ENCODE measurements at places on chromosomes 6 and 20.

- no peak for DNase-seq
Observed at GRCh38 chr6:111456208-111456607, 26.8 kb downstream of the REV3L start.

DNA sequence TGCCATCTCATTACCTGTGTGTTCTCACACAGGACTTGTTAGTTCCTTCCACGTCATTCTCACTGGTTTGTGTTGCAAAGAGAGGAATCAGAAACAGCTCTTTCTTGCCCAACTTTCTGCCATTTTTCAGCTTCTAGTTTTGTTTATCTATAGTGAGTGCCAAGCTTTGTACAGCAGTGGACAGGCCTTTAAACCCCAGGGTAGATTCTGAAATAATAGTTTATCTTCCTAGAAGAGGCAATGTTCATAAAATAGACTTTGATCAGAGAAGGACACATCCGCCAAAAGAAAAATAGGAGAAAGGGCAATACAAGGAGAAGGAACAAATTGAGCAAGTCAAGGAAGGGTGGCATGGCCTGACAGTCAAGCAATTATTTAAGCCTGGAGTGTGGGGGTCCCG, 17.7 kb upstream of the TMEM30A start:
- no peak for DNase-seq

- DNase-seq = no peak
Observed at GRCh38 chr6:98653179-98653578, 181.2 kb upstream of the POU3F2 start.

DNA sequence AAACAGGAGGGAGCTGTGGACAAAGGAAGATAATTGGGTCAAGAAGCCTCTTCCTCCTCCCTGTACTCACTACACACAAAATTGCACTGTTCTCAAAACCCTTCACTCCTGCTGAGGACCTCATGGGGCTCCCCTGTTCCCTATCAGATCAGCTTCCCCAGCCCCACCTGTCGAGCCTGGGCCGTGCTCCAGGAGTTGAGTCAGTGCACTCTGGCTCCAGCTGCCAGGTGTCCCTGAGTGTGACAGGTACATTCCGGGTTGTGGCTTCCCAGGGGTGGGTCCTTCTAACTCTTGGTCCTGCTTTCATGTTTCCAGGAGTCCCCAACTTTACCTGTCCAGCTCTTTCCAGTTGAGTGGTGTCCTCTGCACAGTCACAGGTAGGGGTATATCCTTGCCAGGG, 8.4 kb downstream of the RAB5IF start:
- no peak for DNase-seq

- no peak for DNase-seq
Observed at GRCh38 chr6:121042766-121043165, 291.5 kb downstream of the TBC1D32 start.

GRCh38 chr6:70062010-70062409, 195.7 kb downstream of the COL19A1 start:
- DNase-seq = no peak

- DNase-seq = no peak
Observed at GRCh38 chr6:144500892-144501291, 215.8 kb downstream of the UTRN start.

GRCh38 chr6:144744720-144745119, 459.6 kb downstream of the UTRN start:
- no peak for DNase-seq

GRCh38 chr6:118017301-118017848, 110.3 kb downstream of the SLC35F1 start:
- no peak for DNase-seq

- peak; percentile 55 for DNase-seq
Observed at GRCh38 chr6:75602246-75603105, 796 bp downstream of the SENP6 start.

DNA sequence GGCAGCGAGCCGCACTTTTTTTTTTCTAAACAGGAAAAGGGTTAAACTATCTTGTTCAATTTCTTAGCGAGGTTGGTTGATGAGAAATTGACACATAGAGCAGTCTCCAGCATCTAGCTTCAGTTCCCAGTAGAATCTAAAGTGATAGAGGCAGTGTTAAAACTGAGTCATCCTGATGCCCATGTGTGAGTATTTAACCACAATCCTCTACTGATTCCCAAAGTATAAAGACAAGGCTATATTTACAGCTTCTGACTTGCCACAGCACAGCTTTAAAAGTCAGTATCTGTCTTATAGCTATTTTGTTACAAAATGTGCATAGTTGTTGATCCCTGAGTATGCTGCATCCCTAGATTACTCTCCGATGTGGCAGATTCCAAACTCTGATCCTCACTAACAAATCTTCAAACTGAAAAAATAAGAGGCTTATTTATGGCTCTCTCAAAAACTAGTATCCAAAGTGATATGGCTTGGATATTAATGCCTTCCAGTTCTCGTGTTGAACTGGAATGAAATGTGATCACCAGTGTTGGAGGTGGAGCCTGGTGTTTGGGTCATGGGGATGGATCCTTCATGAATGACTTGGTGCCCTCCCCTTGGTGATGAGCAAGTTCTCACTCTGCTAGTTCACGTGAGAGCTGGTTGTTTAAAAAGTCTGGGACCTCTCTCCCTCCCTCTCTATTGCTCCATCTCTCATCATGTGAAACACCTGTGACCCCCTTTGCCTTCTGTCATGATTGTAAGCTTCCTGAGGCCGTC, 13.1 kb upstream of the POPDC3 start:
- DNase-seq = no peak

- no peak for DNase-seq
Observed at GRCh38 chr6:13485923-13486562, 1.4 kb downstream of the GFOD1 start.

DNA sequence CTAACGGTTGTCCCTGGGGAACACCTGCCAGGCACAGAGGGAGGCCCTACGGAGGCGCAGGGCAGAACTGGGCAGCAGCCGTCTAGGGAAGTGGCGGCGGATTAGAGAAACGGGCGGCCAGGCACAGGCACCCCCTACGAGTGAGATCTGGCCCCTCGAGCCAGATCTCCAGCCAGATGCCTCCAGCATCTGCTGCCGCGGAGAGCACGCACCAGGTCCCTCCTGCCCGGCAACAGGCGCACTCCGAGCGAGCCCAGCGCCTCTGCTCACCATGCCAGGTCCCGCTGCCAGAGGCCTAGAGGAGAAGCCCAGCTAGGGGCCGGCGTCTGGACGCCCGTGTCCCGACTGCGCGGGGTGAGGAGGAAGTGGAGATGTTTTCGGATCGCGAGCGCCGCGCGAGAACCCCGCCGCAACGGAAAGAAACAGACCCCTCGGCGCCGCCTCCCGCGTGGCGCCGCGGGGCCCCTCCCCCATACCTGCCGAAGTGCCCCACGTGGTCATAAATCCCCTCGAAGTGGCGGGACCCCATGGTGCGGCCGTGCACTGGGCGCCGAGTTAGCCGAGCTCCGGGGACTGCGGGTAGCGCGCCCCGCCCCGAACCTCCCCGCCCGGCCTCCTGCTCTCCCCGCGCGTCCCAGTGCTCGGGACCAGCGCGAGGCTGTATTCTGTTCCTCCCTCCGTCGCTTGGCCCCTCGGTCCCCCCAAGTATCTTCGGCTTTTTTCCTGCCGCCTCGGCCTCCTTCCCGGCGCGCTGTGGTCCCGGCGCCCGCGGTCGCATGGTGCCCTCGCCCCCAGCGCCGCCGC, at the start of gene SLC22A16:
Gene SLC22A16, minus strand, starts transcription at position 568 of the 804 bp plus-strand sequence. Its CDS starts 39 bp downstream, at position 529.
- no peak for DNase-seq

GRCh38 chr6:45922728-45923351, 92.8 kb downstream of the CLIC5 start:
- no peak for DNase-seq

- DNase-seq = no peak
Observed at GRCh38 chr20:53879048-53879684, 191.2 kb downstream of the BCAS1 start.

DNA sequence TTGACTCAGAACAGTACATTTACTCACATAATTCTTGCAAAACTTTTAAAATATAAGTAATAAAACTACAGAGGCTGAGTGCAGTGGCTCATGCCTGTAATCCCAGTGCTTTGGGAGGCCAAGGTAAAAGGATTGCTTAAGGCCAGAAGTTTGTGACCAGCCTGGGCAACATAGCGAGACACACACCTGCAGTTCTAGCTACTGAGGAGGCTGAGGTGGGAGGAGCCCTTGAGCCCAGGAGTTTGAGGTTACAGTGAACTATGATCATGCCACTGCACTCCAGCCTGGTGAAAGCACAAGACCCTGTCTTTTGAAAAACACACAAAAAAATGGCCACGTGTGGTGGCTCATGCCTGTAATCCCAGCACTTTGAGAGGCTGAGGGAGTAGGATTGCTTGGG, 21.8 kb upstream of the MYO6 start:
- no peak for DNase-seq

DNA sequence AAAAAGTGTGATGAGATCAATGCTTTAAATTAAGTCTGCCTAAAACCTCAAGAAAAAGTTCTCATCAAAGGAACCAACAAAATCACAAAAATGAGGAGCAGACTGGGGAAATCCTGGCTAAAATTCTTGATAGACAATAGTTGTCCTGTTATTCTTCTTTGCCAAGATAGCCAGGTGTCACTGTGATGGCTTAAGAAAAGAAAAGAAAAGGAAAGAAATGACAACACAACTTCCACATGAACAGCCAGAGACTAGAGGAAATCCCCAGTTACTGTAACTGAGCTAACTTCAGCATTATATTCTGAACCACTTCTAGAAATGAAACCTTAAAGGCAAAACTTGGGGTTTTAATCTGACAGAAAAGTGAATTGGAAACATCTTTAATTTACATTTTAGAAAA, 129.6 kb downstream of the CD24 start:
- no peak for DNase-seq

DNA sequence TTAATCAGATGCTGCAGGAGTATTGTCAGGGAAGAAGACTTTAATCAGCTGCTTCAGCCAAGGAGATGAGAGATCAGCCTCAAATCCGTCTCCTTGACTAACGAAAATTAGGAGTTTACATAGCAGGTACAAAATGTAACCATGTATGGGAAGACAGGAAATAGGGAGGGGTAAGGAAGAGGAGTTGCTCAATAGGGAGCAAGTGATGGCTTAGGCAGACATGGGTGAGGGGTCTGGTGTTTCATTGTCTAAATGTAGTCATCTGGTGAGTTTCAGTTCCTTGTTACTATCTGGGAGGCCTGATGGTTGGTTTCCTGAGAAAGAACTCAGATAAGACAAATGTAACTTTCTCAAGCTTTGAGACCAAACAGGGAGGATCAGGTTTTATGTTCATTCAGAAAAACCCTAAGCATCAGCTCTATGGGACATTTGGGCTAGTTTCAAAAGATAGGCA, 217.3 kb upstream of the SULF2 start:
- no peak for DNase-seq

DNA sequence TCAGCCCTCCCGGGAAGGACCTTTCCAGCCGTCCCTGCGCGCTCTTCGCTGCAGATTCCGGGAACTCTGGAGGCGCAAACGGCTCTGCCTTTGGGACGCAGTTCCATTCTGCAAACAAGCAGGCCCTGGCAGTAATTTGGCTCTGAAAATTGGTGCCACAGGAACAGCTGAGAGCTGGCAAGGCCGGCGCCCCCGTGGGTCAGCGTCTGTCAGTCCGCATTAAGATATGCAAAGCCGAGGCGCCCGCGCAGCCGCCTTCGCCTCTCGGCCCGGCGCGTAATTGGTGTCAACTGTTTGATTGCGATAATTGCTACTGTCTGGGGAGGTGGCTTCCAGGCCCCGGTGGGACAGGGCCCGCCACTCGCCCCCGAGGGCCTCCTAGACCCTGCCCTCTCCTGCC, 73.6 kb downstream of the NCR2 start:
- DNase-seq = no peak

GRCh38 chr20:6519556-6519955, 247.9 kb upstream of the BMP2 start:
- DNase-seq = no peak

DNA sequence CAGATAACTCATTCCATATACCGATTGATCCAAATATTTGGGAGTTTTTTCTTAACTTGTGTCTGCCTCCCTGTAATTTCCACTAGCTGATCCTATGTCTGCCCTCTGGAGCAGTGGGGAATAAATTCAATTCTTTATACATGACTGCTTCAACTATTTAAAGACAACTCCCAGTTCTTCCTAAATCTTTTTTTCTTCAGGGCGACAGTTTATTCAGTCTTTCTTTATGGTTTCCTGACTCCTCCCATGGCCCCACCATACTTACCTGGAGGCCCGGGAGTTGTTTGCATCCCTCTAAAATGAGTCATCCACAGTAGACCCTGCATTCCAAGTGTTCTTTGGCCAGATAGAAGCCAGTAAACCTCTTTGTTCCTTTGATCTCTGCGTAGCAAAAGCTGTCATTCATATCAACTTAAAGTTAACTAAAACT, 73.6 kb downstream of the LCA5 start:
- no peak for DNase-seq

DNA sequence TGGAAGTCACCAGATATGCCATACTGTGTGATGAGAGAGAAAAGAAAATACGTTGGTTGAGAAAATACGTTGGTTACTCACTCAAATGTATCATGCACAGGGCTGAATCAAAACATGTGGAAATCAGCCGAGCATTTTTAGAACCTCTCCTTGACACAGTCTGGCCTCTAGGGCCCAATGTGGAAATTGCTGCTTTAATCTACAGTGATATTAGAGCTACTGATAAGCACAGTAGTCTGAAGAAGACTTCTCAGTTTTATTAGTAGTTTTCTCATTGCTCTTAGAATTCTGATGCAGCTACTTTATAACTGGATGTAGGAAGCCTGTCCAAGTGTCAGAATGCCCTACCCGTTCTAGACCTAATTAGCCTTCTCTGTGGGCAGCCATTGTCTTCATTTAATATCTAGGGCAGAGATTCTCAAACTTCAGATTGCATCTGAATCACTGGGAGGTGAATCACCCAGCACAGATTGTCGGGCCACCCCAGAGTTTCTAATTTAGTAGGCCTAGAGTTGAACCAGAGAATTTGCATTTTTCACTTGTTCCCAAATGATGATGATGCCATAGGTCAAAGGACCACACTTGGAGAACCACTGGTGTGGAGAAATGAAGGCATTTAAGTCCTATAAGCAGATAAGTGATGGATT, 229.1 kb downstream of the PLCB1 start:
- no peak for DNase-seq

GRCh38 chr6:69368613-69369012, 428.2 kb downstream of the LMBRD1 start:
- DNase-seq = no peak

DNA sequence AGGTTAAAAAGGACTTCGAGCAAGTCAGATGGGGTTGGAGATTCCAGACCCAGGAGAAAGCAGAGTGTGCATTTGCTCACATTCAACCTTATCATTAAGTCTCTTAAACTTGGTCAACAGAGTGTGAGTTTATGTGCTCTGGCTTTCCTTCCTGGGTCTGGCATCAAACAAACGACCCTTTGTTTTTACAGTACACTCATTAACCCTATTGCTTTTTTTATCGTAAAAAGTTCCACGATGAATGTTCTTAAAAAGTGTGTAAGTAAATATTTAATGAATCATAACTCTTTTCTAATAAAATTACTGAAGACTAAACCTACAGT, 2.5 kb downstream of the FYN start:
- DNase-seq = no peak

Measured in activated naive CD4-positive, alpha-beta T cell (primary cell).